ENCODE measurements at places on chromosomes 7 and 10. TPM values are rescaled to one million over a fixed set of nuclear protein-coding genes. Genes with fewer than 3 reads are reported as not detected.

GRCh38 chr10:121804460-121804859, 123.4 kb downstream of the ATE1 start:
- DNase-seq = no peak

DNA sequence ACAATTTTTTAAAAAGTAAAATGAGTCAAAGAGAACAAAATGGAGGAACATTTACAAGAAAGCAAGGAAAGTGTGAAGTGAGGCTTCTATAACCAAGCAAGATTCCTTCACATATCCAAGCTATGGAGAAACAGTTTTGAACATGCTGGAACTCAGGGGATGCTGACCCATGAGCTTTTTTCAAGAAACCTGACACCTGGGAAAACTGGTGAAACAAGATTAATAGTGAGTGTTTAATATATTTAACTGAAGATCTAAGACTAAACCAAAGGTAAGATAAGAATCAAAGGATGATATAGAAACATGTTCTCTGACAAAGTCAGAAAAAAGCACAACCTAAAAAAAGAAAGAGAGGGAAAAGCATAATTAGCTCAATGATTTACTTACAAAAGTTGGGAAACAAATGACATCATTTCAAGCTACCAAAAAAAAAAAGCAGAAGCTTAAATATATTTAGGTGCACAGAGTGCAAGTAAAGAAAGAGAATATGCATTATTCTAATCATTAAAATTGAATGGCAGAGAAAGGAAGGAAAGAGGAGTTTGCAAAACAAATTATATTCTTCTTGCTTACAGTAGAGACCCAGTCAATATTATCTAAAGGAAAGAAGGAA, 24.9 kb downstream of the C7orf25 start:
- no peak for DNase-seq

DNA sequence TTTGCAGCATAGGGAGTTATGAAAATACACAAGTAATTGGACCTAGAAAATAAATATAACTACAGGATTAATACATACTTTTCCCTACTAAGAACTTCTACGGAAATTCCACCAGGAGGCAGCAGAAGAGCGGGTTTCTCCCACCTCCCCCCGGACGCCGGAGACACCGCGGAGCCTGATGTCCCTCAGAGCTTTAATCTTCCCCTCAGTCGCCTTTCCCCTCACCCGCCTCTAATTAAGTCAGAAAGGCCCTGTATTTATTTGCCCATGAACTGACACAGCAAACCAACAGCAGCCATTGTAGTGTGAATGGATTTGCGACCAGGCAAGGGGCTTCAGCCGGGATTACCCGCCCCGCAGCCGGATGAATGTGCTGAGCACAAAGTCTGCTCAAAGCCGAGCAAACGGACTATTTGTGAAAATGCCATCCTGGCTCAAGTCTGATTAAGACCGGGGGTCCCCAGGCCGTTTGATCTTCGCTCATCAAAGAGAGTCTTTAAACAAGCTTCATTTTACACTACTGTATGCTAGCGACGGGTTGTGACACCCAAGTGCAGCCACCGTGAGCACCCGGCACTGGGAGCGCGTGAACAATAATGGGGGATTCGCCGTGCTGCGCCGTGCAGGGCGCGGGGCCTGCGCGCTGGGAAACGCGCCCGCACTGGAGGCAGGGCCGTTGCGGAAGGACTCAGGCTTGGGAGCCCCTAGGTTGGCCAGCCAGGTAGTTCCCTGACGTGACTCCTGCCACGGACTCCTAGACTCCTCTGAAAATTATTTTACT, 5.6 kb upstream of the DKK1 start:
- DNase-seq = peak; percentile 36

GRCh38 chr10:79051766-79052165, 17.0 kb upstream of the ZMIZ1 start:
- no peak for DNase-seq

TES gene
- polyA plus RNA-seq = 38.5 TPM
